IMR-90 (cell line): ENCODE measurements at places on chromosomes 2 and 18. TPM values are rescaled to one million over a fixed set of nuclear protein-coding genes. Genes with fewer than 3 reads are reported as not detected.
A peak's percentile ranks its signal among the peaks of the same experiment; 100 is the strongest.

DNA sequence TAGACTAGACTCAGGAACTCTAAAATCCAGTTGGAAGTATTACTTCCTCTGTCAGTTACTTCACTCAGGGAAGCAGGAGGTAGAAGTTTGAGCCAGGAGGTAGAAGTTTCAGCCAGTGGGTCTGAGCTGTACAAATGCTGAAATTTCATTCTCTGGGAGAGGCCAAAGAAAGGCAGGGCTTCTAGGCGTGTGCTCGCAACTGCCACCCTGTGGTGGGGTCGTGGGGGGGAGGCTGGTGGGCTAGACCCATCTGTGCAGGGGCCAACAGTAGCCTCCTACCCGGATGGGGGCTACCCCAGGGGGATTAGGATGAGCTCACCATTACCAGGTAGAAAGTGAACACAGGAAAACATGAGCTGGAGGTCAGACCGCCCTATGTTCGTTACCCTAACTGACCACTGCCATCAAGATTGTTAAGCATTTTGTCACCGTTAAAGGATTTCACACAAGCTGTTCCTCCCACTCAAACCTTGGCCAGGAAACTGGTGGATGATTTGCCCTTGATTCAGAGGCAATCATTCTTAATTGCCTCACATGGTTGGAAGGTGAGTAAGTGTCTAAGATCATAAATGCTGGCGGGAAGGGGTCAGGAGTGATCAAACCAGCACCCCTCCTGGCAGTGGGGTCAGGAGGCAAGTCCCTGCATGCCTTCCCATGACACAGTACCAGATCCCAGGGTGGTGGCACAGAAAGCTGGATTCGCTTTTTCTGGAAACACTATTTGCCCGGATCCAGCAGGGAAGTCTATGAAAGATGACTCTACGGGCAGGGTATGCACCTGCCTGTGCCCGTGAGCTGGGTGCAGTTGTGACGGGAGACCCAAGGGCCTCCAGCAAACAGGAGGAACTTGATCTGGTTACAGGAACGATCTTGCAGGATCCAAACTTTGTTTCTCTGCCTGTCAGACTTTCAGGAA lies 5.2 kb upstream of the FHL2 start:
- peak; percentile 94 for DNase-seq

DNA sequence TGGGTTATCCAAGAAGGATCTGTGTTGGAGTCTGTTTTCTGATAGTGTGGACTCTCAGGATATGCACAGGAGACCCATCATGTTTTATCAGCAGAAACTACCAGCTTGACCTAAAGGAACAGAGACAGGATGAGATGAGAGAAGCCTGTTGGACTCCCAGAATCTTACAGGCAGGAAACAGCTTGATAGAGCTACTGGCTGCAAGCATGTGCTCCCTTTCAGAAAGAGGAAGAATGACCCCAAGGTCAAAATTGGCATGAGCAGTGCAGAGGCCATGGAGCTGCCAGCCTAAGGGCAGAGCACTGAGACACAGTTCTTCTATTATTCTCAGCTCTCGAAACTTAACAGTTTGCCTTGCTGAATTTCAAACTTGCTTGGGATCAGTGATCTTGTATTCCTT lies 135.2 kb upstream of the NFATC1 start:
- DNase-seq, result no peak

GRCh38 chr18:62164310-62164709 lies 22.5 kb downstream of the PIGN start:
- no peak for DNase-seq

- peak; percentile 50 for DNase-seq
Measured at GRCh38 chr2:219252900-219253752, at the start of gene TUBA4B. TUBA4B (plus strand) TSS chr2:219253243; CDS start chr2:219253408, 165 bp downstream.

GRCh38 chr2:10242451-10242850 lies 60.3 kb upstream of the HPCAL1 start:
- DNase-seq, result no peak

DNA sequence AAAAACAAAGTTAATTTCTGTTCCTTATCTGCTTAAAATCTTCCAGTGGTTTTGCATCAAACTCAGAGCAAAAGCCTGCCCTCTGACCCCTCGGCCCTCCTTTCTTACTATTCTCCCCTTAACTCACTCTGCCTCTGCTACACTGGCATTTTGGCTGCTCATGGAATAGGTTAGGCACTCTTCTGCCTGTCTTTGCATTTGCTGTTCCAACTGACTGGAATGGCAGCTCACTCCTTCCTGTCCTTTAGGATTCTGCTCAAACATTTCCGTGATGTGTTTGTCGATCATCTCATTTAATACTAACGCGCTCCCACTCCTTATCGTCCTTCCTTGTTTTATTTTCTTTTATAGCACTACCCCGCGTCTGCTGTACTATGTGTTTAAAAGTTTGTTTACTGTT lies 815 bp downstream of the CEBPZ start:
- DNase-seq, result no peak

DNA sequence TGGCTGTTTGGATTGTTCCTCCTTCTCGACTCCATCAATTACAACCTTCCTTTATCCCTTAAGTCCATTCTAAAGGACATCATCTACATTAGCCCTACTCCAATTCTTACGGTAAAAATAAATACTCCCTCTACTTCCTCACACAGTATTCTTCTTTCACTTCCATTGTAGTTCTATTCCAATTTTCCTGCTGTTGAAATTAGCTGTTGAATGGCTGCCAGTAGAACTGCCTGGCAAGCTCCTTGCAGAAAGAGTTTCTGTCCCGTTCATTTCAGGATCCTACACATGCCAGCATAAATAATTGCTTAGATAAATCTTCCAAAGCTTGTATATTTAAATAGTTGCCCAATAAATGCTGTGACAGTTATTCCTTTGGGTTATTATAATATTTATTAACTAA lies 459.3 kb upstream of the TRIB2 start:
- DNase-seq, result no peak

DNA sequence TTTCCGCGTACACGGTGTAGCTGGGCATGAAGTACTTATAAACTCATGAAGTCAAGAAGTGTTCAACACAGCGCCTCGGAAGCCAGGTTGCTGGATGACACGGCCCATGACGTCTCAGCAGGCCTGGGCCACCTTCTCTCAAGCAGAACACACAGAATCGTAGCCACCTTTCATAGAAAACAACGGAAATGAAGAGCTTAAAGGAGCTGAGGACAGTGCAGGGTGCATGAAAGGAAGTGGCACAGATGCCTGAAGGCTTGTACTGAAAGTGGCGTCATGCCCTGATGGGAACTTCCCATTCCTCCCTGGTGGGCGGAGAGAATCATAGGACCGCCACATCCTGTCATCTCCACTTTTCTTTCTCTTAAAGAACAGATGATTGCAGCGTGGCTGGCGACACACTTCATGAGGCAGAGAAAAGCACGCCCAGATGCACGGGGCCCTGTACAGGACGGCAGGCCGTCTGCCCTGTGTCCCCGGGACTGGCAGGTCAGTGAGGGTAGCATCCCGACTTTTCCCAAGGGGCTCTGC lies 31.1 kb downstream of the HDAC4 start:
- no peak for DNase-seq

DNA sequence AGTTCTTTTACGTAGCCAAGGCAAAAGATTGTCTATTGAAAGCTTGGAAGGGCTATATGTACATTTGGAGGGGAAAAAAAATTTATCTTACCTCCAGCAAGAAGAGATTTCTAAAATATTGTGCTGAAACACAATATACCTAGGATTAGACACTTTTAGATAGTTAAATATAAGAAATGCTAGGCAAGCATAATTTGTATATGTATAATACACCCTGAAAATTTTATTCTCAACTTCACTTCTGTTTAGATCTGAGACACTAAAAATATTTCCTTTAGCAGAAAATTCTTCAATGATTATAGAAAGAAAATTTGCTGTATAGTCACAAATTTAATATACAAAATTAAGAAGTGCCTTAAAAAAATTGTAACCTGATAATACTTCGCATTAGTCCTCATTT lies 42.6 kb downstream of the ITGAV start:
- DNase-seq, result no peak

DNA sequence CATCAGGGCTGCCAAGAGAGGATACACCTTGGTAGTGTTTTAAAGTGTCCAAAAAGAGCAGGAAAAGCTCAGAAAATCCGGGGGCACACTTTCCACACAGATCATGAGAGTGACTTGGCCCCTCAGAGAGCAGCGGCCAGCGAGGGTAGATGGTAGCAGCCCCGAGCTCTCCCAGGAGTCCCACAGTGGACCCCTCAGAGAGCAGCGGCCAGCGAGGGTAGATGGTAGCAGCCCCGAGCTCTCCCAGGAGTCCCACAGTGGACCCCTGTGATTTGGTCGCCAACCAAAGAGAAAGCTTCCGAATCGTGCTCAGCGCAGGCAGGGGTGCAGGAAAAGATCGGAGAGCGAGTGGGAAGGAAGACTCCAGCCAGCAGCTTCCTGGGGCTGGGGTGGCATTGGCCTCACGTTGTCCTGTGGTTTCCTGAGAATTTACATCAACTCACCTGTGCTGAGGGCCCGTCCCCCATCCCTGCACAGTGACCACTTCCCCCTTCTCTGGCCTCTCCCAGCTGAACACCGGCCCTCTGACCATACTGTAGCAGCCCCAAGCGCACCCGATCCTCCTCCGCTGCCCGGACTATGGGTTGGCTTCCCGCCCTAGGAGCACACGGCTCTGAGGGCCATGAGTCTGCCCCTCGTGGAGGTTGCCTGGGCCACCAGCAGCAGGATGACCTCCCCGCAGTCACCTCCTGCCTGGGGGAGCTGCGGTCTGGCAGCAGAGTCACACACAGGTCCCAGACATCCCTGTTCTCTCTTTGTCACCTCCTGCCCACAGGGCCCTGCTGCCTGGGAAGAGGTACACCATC lies 33.7 kb downstream of the MTERF4 start:
- no peak for DNase-seq

- DNase-seq, result no peak
Measured at GRCh38 chr2:112174383-112174782, 36.2 kb downstream of the FBLN7 start.

- DNase-seq, result peak; percentile 15
Measured at GRCh38 chr2:59196491-59196890, 955.4 kb upstream of the FANCL start.

DNA sequence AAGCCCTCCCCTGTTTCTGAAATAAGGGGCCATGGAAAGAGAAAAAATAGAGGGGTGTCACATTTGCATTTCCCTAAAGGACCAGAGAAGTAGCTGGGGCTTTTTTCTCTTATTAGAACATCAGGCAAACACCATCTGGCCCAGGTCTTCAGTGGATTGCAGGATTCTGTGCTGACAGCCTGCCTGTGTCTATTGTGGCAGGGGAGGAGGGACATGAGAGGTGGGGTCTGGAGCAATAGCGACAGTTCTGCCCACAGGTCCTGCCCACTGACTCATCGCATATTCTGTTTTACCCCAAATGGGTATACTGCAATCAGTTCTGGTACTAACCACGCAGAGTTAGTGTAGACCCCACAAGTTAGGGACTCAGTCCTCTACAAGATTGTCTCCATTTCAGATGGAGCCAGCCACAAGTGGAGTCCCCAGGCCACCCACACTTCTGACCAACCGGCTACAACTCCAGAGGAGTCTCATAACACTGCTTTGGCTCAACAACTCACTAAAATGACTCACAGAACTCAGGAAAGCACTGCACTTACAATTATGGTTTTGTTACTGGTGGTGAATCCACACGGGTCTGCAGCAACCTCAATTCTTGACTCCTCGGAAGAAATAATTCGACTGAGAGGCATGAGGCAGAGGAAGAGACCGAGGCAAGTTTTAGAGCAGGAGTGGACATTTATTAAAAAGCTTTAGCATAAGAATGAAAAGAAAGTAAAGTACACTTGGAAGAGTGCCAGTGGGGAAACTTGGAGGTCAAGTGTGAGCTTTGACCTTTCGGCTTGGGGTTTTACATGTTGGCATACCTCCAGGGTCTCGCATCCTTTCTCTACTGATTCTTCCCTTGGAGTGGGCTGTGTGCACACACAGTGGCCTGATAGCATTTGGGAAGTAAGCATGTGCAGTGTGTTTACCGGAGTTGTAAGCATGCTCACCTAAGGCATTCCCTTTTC lies 146.4 kb upstream of the SPATS2L start:
- peak; percentile 53 for DNase-seq

DNA sequence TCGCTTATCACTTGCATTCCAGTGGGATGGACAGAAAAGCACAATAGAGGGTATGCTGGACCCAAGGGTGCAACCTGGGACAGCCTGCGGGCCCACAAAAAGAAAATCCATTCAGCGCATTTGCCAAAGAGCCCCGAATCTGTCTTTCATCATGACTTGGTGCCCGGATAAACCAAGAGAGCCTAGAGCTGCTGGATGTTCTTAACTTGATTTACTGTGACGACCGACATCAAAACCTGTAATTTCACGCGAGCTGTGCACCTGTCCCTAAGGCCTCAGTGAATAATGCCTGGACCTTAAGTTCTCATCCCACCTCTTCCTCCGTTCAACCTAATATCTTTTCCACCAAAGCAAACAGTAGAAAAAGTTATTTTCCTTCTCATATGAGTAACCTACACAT lies 115.5 kb upstream of the ACKR3 start:
- no peak for DNase-seq

GRCh38 chr2:159457589-159457988 lies 158.8 kb downstream of the BAZ2B start:
- DNase-seq, result no peak

DNA sequence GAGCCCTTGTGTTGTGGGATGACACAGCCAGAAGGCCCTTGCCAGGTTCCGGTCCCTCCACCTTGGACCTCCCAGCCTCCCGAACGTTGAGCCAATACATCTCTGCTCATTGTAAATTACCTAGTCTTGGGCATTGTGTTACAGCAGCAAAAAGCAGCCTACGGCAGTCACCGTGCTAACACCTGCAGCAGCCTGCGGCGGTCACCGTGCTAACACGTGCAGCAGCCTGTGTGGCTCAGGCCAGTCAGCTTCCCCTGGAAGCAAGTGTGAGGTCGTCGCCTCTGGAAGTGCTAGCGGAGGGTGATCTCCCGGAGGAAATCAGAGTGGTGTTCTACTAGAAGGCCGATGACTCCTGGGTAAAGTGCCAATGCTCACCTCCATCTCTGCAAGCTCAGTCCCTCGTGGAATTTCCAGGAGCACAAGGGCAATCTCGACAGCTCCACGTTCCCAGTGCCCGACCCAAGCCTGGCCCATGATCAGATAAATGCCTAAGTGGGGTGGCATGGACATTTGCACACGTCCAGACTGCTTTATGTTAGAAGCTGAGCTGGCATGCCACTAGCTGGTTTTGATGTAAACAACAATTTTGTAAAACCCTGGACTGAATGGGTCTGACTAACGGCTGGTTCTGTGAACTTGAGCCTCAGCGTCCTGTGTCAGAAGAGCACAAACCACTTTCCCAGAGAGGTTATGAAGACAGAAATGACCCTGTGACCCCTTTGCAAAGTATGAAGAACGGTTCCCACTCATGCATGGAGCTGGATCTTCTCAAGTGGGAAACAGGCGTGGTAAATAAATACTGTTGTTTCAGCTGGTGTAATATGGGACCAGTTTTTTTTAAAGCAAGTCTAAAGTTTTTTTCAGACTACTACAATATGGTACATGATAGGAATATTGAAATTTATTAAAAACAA lies 11.4 kb upstream of the CNDP1 start:
- DNase-seq, result no peak

GRCh38 chr2:110732422-110733413 lies at the start of gene ACOXL:
ACOXL (plus strand) TSS chr2:110732573; CDS start chr2:110768390, 35,817 bp downstream.
- DNase-seq, result no peak

- DNase-seq, result no peak
Measured at GRCh38 chr18:12420821-12421421, 13.2 kb downstream of the PRELID3A start.

- no peak for DNase-seq
Measured at GRCh38 chr2:8193686-8194615, 487.9 kb upstream of the ID2 start.

The PPP1R1C gene
- total RNA-seq, result 0.28 and 0.36 TPM in 2 replicates

The ANKRD30BL gene
- total RNA-seq, result not detected in 2 replicates

The CENPA gene
- total RNA-seq, result 7.7 and 10.0 TPM in 2 replicates

The NFU1 gene
- total RNA-seq, result 24.0 and 40.0 TPM in 2 replicates

The POMC gene
- not detected in 2 replicates for total RNA-seq

The TEX44 gene
- total RNA-seq, result not detected in 2 replicates

The IL1RN gene
- total RNA-seq, result not detected in 2 replicates

The TNFAIP6 gene
- total RNA-seq, result 2.2 and 2.9 TPM in 2 replicates
